ENCODE measurements at places on chromosomes 6 and 20.

- peak; percentile 20 for DNase-seq
These were observed 579.6 kb upstream of the MAN1A1 start for GRCh38 chr6:119929121-119929520.

DNA sequence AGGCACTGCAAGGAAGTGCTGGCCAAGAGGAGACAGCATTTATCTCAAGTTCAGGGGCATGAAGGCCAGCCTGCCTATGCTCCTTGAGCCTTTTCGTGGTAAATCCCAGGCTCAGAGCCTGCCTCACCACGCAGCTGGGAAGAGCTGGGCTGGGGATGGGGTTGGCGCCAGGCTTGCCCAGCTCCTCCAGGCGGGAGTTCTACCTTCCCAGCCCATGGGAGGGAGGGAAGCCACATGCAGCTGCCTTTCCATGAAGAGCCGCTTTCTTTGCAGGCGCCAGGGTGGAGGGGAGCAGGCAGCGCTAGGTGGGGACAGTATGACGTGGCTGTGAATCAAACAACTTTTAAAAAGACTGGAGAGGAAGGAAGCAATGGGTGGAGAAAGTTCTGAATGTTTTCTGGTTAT, 19.5 kb upstream of the SIRT5 start:
- no peak for DNase-seq

GRCh38 chr6:134324766-134325165, 6.9 kb upstream of the SGK1 start:
- DNase-seq: no peak

- no peak for DNase-seq
These were observed at the start of gene SALL4 for GRCh38 chr20:51802170-51802751. SALL4 (minus strand) TSS chr20:51802521; CDS start chr20:51802408, 113 bp downstream.

- peak; percentile 89 for DNase-seq
These were observed 505.8 kb upstream of the MARCKS start for GRCh38 chr6:113351173-113351834.

- DNase-seq: no peak
These were observed 1159.4 kb upstream of the ADGRB3 start for GRCh38 chr6:67475700-67476099.

DNA sequence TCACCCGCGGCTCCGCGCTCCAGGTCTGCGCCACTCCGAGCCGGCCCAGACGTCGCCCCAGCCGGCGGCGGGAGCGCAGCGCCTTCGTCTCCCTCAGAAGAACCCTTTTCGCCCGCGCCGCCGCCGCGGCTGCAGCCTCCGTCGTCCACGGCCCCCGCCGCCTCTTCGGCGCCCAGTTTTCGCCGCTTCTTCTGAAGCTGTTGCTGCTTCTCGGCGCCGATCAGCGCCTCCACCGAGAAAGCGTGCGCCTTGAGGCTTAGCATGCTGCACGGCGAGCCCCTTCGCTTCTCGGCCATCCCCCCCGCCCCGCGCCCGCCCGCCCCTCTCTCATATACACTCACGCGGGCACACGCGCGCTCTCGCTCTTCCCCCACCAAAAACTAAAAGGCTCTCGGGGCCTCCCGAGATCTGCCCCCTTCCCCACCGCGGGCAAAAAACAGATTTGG, 489 bp downstream of the TBX18 start:
- no peak for DNase-seq

- peak; percentile 46 for DNase-seq
These were observed 41.2 kb downstream of the C6orf132 start for GRCh38 chr6:42101186-42101657.

- no peak for DNase-seq
These were observed 73.3 kb upstream of the E2F3 start for GRCh38 chr6:20328266-20328923.

DNA sequence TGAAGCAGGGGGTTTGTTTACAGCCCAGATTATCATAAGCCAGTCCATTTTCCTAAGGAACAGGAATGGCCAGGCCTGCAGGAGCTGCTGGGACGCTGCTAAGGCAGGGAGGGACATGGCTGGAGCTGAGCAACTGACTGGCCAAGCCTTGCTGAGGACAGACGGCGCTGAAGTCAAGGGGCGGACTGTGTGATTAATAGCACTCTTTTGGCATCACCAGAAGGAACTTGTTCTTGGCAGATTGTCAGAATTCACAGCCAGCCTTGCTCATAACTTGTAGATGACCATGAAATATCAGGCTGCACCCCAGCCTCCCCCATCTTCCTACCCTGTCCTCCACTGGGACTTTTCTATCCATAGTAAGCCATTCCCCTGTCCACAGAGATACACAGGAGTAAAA, 218.8 kb upstream of the RNF24 start:
- DNase-seq: peak; percentile 96

DNA sequence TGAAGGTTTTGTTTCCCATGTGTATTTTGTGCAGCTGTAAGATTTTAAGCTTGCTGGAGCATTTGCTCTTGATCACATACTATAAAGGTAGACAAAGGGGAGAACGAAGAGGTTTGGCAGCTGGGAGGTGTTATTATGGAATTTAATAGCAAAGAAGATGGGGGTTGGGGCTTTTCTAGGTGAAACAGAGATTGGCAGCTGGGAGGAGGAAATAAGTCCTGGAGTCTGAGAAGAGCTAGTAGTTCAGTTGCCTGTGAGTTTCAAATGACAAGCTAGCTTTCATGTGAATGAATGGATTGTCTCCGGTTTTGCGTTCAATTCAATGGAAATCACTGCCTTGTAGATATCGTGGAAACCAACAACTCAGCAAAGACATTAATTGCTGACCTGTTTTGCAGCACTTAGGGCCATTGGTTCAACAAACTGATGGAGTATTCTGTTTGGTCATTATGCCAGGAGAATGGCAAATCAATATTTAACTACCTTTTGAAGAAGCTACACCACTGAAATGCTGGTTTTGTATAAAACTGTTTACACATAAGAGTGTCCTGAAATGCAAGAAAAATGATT, 38.1 kb upstream of the FLRT3 start:
- no peak for DNase-seq
